Neural crest cell (in vitro differentiated cells): ENCODE measurements at places on chromosomes 13 and 19.

GRCh38 chr19:12838182-12838885, at the start of gene MAST1:
Gene MAST1, plus strand, starts transcription at chr19:12838515. Its CDS starts 58 bp downstream, at chr19:12838573.
- peak; percentile 54 for DNase-seq

DNA sequence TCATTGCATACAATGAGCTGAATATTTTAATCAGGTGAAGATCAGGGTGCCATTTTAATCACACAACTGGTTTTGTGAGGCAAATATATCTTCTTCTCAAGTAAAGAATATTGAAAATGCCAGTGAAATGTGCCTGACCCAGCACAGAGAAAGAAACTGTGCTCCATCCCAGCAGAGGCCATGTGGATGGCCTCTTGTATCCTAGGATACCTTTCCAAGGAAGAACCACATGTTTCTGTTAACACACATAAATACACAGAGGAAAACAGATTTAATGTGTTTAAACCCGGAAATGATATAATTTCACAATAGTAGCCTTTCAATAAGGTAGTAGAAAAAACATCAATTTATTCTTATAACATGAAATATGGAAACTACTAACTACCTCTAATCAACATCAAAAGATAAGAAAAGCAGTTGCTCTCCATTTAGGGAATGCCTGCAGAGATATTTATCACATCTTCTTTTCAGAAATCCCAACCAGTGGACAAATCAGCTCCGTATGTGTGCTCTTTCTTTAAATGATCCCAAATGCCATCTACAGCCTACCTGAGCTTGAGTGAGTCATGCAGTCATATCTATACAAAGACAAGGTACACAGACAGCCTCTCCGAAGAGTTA, 157.1 kb downstream of the FGF14 start:
- no peak for DNase-seq

DNA sequence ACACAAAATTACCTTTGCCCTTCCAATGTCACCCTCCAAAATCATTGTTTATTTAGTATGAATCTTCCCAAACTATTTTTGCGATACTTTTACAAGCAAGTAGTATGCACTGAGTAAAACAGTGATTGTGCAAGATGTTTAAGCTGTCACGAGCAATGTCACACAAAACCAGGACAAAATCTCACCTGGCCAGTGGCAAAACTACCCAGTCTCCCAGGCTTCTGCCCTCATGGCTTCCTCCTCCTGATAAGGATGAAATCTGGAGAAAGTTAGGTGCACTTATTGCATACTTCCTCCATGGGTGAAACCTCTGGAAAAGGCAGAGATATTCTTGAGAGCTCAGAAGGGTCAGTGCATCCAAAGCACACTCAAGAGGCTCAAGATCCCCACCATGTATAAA, 500.8 kb downstream of the IRS2 start:
- no peak for DNase-seq

DNA sequence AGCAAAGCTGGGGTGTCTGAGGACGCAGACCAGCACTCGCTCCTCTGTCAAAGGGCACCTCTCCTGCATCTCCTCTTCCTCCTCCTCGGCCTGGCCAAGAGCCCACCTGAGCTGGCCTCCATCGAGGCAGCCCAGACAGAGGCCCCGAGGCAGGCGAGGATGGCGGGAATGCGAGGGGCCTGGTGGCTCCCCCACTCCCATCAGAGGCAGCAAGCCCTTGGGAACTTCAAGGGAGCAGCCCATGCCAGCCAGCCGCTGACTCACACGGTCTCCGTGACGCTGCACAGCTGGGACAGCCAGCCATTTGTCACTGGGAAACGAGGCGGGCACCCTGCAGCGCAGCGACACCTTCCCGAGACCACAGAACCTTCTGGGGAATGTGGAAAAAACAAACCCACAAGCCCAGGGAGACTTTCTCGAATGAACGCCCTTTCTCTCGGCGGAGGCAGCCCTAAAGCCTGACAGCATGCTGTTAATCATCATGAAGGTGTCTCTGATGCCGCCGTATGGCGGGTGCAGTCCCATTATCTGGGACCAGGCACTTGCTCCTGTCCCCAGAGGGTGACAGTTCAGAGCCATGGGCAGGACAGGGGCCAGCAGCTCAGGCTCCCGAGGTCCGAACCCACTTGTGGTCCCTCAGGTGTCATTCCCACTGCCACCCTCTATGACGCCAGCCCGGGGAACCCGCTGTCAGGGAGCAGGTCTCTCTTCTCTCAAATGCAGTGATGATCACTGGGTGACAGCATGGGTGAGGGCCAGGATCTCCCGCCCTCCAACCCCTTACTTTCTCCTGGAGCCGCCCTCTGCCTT, 53.0 kb downstream of the PEPD start:
- DNase-seq: no peak

DNA sequence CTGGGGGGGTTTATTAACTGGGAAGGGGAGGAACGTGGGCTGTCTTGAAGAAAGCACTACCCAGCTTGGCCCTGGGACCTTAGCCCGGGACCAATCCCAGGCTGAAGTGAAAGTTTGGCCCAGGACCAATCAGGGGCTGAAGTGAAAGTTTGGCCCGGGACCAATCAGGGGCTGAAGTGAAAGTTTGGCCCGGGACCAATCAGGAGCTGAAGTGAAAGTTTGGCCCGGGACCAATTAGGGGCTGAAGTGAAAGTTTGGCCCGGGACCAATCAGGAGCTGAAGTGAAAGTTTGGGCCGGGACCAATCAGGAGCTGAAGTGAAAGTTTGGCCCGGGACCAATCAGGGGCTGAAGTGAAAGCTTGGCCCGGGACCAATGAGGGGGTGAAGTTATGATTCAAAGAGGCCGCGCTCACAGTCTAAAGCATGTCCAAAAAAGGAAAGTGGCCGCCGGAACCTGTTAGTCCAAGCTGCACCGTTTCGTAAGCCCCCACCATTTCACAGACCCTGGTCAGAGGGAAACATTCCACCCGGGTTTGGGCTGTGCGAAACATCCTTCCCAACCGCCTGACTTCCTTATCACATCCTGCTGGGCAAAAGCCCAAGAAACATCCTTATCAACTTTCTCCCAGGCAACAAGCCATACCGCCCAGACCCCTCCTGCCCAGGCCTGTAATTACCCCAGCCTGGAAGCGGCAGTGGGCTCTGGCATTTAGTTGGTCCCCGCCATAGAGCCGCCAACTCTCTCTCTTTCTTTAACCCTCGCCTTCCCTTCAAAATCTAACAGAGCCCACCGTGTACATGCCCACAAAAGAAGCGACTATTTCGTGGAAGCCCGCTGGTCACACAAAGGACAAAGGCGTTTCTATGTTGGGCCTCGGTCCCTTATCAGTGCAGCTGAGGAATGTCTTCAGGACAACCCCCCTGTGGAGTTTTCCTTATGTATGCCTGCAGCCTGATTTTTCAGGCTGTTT, 1.1 kb downstream of the ZNF850 start:
- peak; percentile 1 for DNase-seq

DNA sequence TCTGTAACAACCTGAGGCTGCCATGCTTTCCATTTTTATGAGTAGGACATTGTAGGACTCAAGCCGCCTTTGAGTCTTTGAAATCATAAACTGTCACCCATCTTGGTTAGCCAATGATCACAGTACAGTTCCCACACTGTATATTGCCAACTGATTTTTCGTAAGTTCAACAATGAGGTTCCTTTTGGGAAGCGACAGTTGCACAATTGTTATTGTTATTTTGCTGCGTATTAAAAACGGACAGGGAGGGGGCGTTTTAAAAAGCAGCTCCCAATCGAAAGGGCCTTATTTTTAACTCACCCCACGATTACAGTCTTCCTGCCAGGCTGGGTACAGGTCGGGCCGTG, 601 bp downstream of the SLC46A3 start:
- DNase-seq: no peak

DNA sequence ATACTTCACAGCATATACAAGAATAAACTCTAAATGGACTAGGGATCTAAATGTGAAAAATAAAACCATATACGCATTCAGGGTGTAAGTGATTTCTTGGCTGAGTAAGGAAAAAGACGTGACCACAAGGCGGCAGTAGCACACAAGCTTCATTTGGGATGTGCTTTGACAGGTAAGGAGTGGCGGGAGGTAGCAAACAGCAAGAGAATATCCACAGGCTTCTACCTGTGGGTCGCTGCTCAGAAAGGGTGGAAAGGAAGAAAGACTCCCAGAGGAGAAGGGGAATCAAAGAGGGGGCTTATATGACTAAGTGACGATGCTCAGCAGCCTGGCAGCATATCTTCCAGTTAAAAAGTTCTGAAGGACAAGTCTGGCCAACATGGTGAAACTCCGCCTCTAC, 2.5 kb upstream of the ZNF121 start:
- DNase-seq: peak; percentile 66

DNA sequence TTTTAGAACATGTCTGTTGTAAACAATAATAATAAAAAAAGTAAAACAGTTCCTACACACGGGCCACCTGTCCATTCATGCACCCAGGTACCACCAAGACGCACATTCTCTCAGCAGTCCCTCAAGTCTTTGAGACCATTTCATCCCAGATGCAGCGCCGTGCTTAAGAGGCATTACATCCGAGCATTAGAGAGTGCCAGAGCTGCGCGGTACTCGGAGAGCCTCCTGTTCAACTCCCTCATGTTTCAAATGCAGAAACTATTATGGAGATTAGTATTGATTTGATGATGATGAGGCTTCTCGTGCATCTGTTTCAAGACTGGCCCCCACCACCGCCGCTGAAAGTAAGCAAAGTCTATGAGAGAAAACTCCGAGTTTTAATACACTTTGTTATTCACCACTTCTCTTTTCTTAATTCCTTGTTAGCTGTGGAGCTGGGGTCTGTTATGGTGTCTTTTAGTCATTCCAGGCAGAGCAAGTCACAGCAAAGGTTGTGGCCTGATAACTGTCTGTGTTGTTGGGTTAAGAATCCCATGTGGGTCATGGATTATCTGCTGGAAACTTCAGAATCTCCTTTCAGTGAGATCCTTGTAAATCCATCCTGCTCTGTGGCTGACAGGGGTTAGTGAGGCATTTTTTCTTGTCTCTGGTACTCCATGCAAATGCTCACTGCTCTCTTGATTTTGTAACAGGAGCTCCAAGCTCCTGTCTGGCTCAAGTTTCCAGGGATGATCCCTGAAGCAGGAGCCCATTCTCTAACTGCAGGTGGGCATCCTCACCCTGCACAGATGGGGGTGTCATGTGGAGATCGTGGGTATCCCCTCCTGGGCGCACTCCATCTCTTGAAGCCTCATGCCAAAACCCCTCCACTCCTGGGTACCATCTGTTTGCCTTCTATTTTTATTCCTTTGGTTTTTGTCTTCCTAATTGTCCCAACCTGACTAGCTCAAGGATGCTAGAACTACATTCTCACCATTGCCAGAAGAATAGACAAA, 74.9 kb upstream of the MTIF3 start:
- no peak for DNase-seq

- DNase-seq: no peak
Measured at GRCh38 chr19:3611841-3612240, 5.2 kb upstream of the TBXA2R start.

GRCh38 chr19:7292352-7292949, 1.8 kb downstream of the INSR start:
- no peak for DNase-seq

DNA sequence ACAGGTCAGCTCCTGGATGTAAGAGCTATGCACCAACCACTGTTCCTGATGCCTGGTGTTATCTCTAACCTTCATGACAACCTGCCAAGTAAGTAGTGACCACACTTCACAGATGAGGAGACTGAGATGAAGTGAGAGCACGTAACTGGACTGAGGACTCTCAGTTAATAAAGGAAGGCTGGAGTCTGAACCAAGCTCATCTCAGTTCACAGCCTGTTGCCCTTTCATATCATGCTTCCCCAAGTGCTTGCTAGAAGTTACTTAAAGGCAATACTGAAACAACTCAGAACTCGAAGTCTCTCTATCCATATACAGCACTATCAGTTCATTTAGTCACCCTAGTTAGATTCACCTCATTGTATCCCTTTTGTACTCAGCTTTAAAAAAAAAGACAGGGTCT, 119.7 kb downstream of the ABCC4 start:
- no peak for DNase-seq

GRCh38 chr19:10288662-10289166, 1.0 kb upstream of the ICAM5 start:
- peak; percentile 56 for DNase-seq

GRCh38 chr19:43784981-43785808, 4.4 kb upstream of the KCNN4 start:
- peak; percentile 60 for DNase-seq

DNA sequence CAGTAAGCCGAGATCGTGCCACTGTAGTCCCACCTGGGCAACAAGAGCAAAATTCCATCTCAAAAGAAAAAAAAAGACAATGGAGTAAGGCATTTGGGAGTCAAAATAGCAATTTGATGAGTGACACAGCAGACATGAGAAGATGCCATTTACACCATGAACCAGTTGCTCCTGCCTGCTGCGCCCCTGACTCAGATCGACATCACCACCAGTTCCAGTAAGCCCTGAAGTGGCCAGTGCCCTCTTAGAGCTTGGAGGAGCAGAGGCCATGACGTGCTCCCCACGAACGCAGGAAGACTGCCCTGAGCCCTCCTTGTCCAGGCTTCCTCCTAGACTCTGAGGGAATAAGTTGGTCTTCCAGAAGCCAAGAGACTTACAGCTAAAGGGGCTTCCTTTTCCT, 339.2 kb downstream of the MYO16 start:
- DNase-seq: no peak

- no peak for DNase-seq
Measured at GRCh38 chr13:42173789-42174343, 98.1 kb upstream of the AKAP11 start.

DNA sequence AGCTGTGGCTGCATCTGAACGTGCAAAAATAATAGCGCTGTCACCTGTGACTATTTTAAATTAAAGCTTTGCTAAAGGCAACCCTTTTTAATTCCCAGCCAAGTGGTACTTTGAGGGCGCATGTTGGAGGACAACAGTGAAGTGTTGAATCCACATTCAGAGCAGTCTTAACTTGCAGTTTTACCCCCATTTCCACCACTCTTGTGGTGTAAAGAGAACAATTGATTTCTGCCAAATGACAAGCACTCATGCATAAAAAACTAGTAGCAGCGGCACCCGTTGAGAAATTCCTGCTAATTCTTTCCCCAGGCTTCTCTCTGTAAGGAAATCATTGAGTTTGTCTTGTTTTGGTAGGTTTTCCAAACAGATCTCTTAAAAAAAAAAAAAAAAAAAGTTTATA, 1033.3 kb downstream of the EFNB2 start:
- DNase-seq: no peak

GRCh38 chr19:29549105-29550070, 23.6 kb downstream of the VSTM2B start:
- no peak for DNase-seq

DNA sequence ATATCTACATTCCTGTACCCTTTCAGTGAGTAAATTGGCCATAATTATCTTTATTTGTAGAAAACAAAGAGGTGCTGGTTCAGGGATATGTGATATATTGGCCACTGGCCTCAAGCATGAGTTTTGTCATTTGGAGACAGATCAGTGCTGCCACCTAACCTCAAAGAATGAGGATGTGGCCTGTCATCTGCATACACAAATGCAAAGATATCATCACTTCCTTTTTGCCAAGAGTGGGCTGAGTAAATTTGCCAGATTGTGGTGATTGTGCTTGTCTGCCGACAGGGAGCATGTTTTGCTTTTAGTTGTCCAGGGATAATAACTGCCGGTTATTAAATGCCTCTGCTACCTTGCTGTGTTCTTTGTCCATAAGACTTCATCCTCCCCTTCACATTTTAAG, 44.2 kb downstream of the WASF3 start:
- DNase-seq: no peak

- DNase-seq: no peak
Measured at GRCh38 chr13:114071991-114072390, 60.4 kb downstream of the RASA3 start.

- DNase-seq: no peak
Measured at GRCh38 chr13:39952249-39953233, 297.1 kb downstream of the COG6 start.

GRCh38 chr13:25719666-25720065, 332.1 kb downstream of the SHISA2 start:
- no peak for DNase-seq
